ENCODE measurements at places on chromosomes 7 and 10.

DNA sequence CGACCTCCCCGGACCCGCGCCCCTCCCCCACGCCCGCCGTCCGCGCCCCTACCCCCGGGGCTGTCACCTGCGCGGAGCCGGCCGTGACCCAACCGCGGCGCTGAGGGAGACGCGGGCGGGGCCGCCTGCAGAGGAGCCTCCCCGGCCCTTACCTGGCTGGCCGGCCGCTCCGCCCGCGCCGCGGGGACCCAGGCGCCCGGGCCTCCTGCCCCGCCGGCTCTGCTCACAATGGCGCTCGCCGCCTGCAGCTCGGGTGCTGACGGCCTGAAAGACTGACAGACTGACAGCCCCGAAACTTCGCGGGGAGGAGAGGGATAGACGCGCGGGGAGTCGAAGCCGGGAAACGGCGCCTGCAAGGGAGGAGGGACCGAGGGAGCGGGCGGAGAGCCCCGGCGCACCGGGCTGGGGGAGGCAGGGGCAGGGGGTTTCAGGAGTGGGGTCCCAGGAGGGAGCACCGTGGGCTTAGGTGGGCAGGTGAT lies 393 bp downstream of the ZNF467 start:
- no peak for DNase-seq

- no peak for DNase-seq
Measured at GRCh38 chr10:110437351-110437605, 60.4 kb upstream of the DUSP5 start.

GRCh38 chr7:139103057-139103815 lies 6.3 kb downstream of the ZC3HAV1 start:
- no peak for DNase-seq

- DNase-seq: no peak
Measured at GRCh38 chr7:1531263-1531978, 919 bp downstream of the MAFK start.

All from HFF-Myc (cell line).